ENCODE measurements at places on chromosomes 7 and 10.

DNA sequence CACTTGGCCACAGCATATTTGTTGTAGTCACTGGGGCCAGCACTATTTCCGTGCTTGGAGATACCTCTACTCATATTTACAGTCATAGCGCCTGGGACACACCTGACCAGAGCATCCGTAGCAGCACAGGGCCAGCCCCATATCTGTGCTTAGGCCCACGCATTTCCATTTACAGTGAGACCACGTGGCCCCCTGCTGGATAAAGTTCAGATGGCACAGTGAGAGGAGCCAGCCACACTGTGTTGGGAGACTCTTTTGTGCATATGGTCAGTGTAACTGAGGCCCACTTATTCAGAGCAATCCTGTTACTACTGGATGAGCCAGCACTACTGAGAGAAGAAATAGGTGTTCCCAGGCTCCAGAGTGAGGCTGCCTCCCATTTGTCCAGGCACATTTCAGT is 455.3 kb downstream of the REEP3 start:
- peak; percentile 85 for DNase-seq

DNA sequence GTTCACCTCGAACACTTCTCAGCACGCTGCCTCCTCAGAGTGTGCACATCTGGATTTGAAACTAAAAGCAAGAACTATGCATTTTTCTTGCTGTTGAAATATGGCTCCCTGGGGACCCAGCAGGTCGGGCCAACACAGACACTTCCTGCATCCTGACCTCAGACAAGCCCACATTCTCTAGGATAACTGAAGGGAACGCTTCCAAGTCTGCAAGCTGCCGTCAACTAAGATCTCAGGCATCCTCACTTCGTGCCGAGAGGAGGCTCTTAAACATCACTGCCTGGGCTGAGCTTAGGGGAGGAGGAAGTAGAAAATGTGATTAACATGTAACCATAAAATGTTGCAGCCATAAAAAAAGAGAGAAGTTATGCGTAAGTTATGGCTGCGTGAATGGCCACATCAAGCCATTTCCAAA is 65.5 kb downstream of the PYROXD2 start:
- no peak for DNase-seq

GRCh38 chr10:86067436-86068050 is 299.1 kb downstream of the GRID1 start:
- DNase-seq = no peak

DNA sequence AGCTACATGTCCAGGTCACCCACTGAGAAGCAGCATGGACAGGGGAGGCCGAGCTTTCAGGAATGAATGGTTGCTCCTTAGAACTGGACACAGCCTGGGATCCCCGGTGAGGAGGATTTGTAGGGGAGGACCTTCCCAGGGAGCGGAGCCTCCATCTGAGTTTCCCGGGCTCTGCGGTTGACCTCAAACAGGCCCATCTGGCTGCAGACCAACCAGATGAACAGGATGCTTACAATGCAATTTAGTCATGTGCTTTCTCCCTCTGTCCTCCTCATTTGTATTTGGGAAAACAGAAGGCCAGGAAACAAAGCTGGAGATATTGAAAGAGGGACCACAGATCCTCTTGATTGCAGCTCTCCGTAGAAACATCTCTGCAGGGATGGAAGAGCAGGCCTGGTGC is 104.8 kb downstream of the EMX2 start:
- no peak for DNase-seq

- no peak for DNase-seq
Observed at GRCh38 chr7:15334536-15335263, 227.1 kb downstream of the AGMO start.

DNA sequence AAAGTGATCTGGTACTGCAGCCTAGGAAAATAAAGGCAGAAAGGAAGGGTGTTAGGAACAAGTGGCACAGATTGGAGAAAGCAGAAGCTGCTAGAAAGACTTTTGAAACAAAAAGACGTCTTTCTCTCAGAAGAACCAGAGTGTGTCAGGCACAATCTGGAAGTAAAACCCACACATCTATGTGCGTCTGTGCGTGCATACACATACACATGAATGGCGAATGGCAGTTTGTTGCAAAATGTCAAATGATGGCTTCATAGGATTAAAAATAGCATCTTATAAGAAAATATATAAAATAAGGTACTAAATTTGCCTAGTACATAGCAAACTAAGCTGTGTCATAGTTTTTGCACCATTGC is 246.3 kb downstream of the CDK14 start:
- DNase-seq = no peak

GRCh38 chr7:68629-69028 is 123.7 kb upstream of the FAM20C start:
- DNase-seq = peak; percentile 8

DNA sequence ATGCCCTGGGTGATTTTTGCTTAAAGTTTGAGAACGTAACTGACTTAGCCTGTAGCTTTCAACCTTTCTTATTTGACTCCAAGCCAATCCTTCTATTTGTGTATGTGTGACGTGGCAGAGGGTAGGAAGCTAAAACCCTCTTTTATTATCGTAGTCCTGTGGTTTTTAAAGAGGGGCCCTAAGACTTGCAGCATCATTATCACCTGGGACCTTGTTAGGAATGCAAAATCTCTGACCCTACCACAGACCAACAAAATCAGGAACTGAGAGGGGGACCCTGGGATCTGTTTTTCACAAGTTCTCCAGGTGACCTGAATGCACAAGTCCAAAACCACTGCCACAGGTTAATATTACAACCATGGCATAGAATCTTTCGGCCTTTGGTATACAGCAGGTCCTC is 80.1 kb downstream of the OSBPL3 start:
- no peak for DNase-seq

DNA sequence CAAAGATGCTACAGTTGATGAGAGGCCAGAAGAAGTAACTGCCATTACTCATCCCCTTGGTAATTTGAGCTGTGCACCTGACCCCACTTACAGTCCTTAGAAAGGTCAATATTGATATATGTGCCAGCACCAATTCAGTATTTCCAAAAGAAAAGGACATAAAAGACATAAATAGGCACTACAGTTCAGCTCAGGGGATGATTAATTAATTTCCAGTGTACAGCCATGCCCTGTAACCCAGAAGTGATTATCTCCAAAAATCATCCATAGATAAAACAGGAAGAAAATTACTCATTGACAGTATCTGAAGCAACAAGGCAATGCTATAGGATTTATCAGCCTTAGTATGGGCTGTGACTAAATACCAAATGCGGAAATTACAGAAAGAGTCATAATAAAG is 82.4 kb downstream of the PHYHIPL start:
- DNase-seq = no peak

GRCh38 chr7:141541375-141541774 is 9.8 kb upstream of the AGK start:
- DNase-seq = no peak

- DNase-seq = peak; percentile 1
Observed at GRCh38 chr10:10462151-10462941, 555.3 kb upstream of the CELF2 start.

- no peak for DNase-seq
Observed at GRCh38 chr7:98362517-98362916, 38.4 kb downstream of the BAIAP2L1 start.

- peak; percentile 6 for DNase-seq
Observed at GRCh38 chr7:49635800-49636199, 137.6 kb upstream of the VWC2 start.

DNA sequence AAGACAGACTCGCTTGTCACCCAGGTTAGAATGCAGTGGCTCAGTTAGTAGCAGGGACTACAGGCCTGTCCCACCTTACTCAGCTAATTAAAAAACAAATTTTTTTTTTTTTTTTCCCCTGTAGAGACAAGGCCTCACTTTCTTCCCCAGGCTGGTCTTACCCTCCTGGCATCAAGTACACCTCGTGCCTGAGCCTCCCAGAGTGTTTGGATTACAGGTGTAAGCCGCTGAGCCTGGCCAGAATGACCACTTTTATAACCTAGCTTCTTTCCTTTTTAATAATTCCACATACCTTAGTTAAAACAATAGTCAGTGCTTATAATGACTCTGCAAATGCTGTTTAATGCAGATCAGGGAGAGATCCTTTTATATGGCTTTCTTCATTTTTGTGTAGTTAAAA is 31.3 kb downstream of the RSBN1L start:
- peak; percentile 58 for DNase-seq

DNA sequence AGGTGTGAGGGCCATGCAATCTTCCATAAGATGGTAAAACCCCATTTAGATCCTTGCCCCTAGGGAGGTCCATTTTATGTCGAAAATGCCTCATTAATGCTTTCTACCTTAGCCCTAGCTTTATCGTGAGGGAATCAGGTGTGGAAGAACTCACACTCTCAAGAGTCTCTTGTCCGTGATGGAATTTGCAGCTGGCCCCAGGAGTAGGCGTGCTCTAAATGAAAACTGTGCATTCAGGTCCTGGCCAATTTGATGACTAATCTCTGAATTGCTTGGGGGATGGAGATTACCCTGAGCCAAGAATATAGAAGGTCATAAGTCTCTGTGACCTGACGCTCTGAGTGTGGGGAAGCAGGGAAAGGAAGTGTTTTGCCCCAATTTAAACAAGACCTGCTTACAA is 6.6 kb downstream of the C10orf90 start:
- no peak for DNase-seq

DNA sequence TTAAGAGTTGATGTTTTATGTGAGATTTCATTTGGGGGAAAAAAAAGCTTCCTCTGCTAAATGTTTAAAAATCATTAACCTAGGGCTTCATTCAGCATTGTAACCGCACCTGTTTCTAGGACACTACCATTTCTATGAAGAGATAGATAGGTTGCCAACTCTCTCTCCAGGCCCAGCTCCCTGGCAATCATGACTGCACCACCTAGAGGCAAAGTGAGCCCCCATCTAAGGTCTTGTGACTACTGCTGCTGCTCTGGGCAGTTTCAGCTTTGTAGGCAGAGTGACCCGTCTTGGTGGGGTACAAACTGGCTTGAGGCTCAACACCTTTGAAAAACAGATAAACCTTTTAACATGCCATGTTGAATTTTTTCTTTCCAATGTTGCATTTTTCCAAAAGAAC is 27.3 kb upstream of the MRC1 start:
- DNase-seq = peak; percentile 15

DNA sequence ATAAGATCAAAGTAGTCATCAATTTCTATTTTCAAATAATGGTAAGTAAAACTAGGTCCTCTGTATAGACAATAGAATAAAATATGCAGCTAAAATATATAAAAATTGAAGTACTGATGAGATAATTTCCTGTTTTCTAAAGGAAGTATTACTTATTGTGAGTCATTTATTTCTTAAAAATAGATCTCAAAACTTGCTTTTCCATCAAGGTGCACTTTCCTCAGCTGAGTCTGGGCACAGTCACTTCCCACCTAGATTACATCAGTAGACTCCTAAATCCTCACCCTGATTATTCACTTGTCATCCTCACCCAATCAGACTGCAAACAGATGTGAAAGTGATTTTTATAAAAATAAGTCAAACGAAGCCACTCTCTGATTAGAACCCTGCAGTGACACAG is 211.5 kb downstream of the POM121L12 start:
- DNase-seq = no peak

DNA sequence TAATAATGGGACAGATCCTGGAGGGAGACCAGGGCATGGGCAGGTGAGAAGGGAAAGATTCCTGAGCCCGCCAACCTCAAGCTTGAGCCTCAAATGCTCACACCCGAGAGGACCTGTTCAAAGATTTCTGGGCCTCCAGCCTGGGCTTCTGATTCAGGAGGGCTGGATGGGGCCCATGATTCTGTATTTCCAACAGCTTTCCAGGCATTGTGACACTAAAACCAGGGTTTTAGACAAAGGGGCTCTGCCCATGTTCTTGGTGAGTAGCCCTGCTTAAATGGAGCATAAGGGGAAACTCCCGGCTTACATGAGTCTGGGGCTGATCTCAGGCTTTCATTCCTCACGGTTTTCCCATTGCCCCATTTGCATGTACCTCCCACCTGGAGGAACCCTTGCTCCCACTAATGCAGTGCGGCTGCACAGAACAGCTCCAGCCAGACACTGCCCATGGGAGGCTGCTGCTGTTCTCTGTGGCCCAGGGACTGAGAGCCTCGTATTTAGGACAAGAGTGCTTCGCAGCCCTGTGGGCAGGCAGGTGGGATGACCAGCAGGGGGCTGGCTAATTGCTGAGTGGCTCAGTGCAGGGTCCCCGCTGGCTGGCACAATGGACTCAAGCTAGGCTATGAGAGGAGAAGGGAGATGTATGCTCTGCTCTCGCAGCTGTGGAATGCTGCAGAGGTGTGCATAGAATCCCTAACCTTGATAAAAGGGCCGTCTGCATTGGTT is 135.3 kb upstream of the COBL start:
- DNase-seq = peak; percentile 57

DNA sequence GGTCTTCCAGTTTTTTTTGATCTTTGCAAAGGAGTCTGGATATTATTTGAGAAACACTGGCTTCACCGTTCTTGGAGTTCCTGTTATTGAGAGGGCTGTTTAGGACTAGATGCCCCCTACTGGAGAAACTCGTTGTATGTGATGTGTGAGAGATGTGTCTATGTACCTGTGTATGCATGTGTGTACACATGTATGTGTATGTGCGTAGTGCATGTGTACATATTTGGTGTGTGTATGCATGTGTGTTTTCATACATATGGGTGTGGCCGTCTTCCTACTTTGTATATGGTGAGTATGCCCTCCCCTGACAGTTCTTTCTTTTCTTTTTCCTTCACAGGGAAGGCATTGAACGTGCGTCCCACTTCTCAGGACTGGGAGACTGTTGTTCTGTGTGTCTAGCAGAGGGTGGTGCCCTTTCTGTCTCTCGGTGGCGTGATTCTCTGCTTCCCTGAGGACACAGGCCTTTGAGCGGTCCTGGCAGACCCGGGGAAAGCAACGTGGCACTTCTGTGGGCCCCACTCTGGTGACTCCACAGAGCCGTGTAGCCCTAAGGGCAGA is 3.0 kb upstream of the CALHM3 start:
- peak; percentile 81 for DNase-seq

- DNase-seq = no peak
Observed at GRCh38 chr10:125840955-125841354, 17.6 kb downstream of the BCCIP start.

DNA sequence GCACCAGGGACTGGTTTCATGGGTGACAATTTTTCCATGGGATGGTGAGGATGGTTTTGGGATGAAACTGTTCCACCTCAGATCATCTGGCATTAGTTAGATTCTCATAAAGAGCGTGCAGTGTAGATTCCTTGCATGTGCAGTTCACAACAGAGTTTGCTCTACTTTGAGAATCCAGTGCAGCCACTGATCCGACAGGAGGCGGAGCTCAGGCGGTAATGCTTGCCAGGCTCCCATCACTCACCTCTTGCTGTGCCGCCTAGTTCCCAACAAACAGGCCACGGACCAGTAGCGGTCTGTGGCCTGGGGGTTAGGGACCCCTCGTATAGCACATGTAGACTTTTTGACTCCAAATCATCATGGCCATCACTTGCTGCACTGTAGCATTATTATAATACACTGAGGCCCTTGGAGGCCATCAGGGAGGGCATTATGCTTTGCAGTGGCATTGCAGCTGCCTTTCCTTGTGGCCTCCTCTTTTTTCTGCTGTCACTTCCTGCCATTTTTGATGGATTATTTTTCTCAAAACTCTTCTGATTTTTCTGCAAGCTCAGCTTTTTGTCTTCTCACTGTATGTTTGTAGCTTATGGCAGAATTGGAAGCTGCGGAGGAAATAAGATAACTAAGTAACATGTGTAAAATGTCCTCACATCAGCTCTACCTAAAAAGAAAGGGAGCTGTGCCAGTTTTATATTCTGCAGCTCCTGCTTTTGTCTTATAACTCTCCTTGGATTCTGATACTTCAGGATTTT is 18.5 kb downstream of the CSGALNACT2 start:
- no peak for DNase-seq

- no peak for DNase-seq
Observed at GRCh38 chr7:87627634-87627994, 584 bp upstream of the RUNDC3B start.

All from NCI-H82 (cell line).